ENCODE measurements at places on chromosomes 1 and 21.

GRCh38 chr1:192657760-192658159 lies 21.8 kb downstream of the RGS13 start:
- ATAC-seq = 0 out of 3 replicates have a peak, but pooled peaks have one; percentile 16

DNA sequence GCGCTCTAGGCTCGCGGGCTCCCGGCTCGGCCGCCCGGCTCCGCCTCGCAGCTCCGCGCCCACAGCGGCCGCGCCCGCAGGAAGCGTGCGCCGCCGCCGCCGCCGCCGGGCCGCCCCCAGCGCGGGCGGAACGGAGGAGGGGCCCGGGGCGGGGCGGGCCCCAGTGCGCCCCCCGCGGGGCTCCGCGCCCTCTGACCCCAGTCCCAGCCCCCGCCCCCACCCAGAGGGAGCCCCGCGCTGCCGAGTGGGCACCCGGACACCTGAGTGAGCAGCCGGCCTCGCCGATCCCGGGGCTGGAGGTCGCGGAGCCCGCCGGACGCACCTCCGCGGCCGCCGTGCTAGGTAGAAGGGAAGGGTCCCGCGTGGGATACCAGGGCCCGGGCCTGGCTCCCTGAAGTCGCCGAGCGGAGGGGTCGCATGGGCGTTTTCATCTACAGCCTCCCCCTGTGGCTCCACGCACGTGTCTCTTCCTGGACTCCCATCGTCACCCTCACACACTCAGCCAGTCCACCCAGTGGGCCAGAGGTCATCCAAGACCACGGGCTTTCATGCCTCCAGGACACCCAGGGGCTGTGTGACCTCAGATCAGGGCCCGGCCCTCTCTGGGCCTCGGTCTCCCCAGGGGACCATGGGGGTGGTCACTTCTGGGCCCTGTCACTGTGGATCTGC lies at the start of gene SDC3:
SDC3 (minus strand) TSS at position 63 of the 669 bp plus-strand sequence. CDS start 172 bp downstream, outside the sequence.
- ATAC-seq = peak; percentile 46

DNA sequence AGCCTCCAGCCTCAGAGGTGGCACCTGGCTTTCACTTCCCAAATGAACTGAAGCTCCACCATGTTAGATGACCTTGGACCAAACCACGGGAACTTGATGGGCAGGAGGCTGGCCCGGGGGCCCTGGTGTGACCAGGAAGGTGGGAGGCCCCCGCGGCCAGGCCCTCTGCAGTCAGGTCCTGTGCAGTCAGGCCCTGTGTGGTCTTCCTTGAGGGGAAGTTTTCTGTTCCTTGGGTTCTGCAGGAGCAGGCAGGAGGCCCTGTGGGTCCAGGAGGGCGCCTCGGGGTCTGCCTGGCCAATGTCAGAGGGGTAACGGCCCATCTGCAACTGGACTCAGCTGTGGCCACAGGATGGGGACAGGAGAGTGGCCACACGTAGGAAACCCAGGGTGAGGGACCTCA lies 13.0 kb downstream of the PRDM16 start:
- ATAC-seq = no peak

GRCh38 chr1:12059722-12060464 lies 3.2 kb upstream of the TNFRSF8 start:
- ATAC-seq = no peak

DNA sequence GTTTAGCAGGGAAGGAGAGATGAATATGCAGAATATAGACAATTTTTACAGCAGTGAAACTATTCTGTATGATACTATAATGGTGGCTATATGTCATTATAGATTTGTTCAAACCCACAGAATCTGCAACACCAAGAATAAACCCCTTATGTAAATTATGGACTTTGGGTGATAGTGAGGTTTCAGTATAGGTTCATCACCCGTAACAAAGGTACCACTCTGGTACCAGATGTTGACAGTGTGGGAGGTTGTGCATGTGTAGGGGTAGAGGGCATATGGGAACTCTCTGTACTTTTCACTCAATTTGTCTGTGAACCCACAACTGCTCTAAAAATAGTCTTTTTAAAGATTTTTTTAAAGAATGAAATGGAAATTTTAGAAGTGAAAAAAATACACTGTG lies 29.9 kb upstream of the PRDX6 start:
- no peak for ATAC-seq

Measured in SK-N-SH treated with all-trans-retinoic acid at 6 μM for 48 hours (cell line).